ENCODE measurements at places on chromosomes 3 and 15. TPM values are rescaled to one million over a fixed set of nuclear protein-coding genes. Genes with fewer than 3 reads are reported as not detected.

GRCh38 chr3:126320517-126321293 is 36.5 kb downstream of the KLF15 start:
- no peak for DNase-seq

DNA sequence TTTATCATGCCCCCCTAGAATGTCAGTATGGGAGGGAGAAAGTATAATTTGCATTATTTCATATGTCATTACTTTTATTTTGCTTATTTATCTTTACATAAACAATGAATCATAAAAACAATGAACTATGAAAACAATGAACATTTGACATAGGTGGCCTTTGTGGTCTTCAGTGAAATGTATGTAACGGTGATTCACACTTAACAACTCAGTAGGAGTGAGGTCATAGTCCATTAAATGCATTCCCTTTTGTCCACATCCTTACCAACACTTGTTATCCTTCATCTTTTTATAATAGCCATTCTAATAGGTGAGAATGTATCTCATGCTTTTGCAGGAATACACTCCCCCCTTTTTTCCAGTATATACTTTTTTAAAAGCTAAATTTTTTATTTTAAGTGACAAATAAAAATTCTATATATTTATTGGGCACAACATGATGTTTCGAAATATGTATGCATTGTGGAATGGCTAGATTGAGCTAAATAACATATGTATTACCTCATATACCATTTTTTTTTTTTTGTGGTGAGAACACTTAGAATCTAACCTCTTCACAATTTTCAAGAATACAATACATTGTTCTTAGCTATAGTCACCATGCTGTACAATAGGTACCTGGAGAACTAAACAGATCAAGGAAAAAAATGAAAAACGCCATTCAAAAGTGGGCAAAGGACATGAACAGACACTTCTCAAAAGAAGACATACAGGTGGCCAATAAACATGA is 189.5 kb downstream of the WDR72 start:
- DNase-seq: no peak

- DNase-seq: no peak
Observed at GRCh38 chr3:37608061-37608702, 253.5 kb upstream of the CTDSPL start.

DNA sequence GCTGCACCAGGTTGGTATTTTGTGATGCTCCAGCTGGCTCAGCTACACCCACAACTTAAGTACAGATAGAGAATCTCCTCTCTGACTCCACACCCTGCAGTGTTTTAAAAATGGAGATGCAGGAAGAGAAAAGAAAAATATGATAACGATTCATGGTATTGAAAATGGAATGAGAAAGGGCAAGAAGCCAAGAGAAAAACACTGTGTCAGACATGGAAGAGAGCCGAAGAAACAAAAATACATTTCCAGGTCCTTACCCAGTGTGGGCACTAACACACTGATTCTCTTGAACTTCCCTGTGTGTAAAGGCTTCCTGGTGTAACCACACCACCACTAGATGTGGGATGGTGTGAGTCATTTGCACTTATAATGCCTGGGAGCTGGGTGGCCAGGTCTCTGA is 93.1 kb downstream of the GMPS start:
- DNase-seq: no peak

DNA sequence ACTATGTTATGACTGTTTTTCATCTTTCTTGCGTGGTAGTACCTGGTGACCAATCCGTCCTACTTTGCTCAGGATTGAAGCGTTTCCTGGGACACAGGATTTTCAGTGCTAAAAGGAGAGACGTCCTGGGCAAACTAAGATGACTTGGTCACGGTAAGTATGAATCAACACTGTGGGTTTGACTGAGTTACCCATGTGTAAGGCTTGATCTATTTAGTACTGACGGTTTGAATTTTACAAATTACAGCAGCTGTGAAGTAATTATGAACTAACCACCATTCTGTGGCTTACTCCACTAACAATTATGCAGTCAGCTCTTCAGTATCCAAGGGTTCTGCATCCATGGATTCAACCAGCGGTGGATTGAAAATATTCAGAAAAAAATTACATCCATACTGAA is 172.9 kb upstream of the FEZF2 start:
- DNase-seq: no peak

DNA sequence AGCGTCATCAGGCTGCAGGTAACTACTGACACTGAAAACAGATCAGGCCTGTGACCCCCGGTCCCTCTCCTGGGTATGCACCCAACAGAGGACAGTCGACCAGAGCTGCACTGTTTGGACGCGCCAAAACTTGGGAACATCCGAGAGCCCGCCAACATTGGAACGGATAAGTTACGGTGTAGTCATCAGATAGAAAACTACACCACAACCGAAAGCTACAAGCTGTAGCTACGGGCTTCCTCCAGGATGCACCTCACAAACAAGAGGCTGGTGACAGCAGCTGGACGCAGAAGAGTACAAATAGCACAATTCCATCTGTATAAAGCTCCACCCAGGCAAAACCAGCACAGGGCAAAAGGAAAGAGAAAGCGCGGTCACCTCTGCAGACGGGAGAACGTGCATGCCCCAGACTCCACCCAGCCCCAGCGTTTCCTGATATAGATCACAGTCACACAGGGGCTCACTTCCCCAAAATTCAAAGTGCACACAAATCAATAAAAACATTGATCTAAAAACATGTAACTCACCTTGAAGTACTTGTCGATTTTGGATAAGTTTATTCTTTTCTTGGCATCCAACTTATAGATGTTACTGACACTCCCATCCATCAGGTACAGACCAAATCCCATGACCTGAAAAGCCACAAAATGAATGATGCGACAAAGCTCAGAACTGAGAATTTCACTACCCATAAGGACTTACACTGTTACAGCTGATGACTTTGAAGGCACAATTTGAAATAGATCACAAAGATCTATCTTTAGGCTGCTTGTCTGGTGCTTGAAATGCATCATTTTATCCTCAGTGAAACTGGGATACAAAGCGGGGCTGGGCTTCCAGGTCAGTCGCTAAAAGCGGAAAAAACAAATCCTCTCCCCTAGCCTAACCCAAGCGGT is 43.3 kb downstream of the CYFIP1 start:
- DNase-seq: no peak

Gene PAQR9
- not detected for total RNA-seq
